ENCODE measurements at places on chromosomes 1 and 21. TPM values are rescaled to one million over a fixed set of nuclear protein-coding genes. Genes with fewer than 3 reads are reported as not detected.

DNA sequence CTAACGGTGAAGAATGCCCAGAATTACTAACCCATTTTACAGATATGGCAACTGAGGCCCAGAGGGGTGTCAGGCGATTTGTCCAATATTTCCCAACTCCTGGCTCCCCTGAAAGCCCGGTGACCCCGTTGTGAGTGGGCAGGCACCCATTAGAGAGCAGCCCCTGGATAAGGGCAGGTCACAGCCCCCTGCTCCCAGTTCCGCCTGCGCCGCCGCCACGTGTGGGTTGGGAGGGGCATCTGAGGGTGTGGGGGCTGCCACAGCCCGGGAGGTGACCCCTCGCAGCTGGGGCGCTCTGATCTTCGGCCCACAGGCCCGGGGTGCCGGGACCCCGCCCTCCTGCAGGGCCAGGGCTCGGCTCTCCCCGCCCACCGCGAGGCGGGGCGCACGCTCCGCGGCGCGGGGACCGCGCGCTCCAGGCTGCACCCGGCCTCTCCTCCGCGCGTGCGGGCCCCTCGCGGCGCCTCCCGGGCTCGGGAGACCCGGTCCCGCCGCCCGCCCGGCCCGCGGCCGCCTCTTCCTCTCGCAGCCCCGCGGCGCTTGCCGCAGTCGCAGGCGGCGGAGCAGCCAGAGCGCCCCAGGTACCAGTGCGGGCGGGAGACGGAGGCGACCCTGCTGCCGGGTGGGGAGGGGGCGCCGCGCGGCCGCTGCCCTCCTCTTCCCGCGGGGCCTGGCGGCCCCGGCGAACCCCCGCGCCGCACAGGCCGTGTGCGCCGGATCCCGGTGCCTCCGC is at the start of gene HTR6:
HTR6 (plus strand) TSS at position 423 of the 733 bp plus-strand sequence. CDS start 879 bp downstream, outside the sequence.
- DNase-seq, result no peak

DNA sequence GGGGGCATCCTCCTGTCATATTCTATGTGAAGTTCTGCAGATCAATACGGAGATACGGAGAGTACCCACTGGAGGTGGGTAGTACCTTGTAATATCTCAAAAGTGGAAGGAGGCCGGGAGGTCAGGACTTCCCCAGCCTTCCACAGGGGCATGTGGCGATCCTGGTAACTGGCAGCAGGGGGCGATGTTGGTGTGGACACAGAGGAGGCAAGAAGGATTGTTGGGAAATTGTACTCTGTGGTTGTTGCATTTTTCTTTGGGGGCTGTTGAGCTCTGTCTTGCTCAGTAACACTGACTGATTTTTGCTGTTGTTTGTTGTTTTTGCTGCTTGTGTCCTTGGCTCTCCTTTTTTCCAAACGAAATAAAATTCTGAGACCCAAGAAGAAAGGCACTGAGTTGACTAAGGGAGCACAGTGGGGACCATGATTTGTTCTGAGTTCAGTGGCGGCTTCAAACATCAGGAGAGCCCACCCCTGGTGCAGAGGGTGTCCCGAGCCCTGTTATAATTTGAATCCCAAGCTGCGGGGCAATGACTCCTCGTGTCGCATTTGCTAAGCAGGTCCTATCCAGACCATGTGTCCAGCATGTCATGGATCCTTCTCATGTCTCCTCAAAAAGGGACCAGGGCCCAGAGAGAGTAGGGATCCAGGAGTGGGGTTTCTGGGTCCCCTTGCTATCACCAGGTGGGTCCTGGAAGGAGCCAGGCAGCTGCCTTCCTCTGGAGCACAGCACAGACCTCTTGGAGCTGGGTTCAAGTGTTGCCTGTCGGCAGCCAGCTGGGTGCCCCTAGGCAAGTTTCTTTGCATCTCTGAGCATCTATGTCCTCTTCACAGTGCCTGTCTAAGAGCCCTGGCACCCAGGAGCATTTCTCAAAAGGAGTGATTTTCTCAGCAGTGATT is 22.8 kb downstream of the LHX4 start:
- peak; percentile 92 for DNase-seq

GRCh38 chr1:7209336-7209735 is 424.1 kb downstream of the CAMTA1 start:
- DNase-seq, result no peak

The DENND2D gene
- 29.8 TPM for total RNA-seq

DNA sequence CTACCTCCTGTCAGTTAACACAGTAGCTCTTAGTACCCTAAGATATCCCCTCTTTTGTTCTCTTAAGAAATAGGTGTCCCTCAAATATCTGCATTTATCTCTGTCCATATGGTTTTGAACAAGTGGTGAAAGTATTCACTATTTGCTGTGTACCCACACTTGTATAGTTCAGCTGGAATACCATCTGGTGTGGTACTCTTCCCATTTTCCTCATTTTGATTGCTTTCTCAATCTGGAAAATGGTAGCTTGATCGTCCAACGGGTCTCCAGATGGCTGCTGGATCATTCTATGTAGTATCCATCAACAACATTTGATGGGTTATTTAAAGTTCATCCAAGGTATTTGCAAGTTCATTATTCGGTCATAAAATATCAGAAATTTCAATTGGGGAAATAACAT is 100.3 kb upstream of the DPYD start:
- DNase-seq, result no peak

The CD1E gene
- 6.1 TPM for total RNA-seq

GRCh38 chr1:215530401-215530984 is 36.6 kb upstream of the KCTD3 start:
- no peak for DNase-seq

The ARHGEF16 gene
- total RNA-seq, result 8.4 TPM

The TEDDM1 gene
- not detected for total RNA-seq

The ATXN7L2 gene
- 7.8 TPM for total RNA-seq

DNA sequence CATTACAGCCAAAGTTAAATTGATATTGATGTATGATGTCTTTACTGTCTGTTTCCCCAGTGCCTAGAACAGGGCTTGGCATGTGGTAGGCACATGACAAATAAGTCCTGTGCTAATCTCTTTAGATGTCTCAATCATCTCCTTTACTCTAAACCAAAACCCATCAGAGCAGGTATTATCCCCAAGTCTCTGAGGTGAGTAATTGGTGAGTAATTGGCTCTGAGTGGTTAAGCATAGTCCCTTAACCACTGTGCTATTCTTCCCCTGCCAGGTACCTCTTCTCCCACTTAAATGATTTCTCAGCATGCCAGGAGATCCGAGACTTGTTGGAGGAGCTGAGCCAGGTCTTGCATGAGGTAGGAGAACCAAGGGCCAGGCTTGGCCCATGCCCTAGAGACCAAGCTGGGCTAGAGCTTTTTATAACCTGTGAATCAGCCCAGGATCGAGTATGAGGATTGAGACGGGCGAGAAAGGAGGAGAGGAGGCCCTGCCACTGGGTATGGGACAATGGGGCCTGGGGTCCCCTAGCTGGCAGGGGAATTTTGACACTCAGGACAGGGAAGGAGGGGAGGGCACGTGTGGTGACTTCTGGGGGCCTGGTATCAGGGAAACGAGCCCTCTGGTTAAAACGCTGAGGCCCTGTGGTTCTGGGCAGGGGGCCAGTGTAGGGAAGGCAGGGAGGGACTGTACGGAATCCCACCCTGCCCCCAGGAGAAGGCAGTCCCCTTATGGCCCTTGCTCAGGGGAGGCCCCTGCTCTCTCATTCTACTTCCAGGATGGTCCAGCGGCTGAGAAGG is 4.5 kb downstream of the CNKSR1 start:
- DNase-seq, result no peak

- DNase-seq, result no peak
These were observed 53.8 kb upstream of the PPP2R5A start for GRCh38 chr1:212231372-212231771.

- no peak for DNase-seq
These were observed 2.9 kb downstream of the KLHL17 start for GRCh38 chr1:963301-963651.

The CYP4Z1 gene
- total RNA-seq, result 2.9 TPM

The OR10J1 gene
- not detected for total RNA-seq

DNA sequence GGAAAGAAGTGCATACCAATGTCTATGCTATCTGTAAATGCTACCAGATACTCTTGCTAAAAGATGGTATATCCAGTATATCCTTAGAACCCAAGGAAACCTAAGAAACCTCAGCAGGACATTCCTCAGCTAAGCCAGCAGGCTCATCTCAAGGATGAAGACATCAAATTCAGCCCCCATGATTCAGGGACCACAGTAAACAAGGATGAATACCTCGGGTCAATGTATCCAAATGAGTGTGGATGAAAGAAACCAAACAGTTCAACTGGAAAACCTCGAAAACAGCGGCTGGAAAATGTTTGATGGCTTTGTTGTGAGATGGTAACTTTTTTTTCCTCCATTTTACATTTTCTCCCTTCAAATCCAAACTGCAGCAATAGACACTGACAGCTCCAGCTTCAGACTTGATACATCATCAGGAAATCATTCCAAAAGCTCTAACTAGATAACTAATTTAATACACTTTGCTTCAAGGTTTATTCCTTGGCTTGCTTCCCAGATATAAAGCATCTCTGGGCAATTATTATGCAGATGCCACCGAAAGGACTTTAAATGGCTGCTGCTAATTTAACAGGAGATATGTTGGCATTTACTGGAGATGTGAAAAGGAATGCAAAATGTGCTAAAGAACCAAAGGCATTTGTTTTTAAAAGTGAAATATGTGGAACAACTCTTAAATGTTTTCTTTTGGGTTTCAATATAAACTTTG is 73.6 kb downstream of the SMYD2 start:
- no peak for DNase-seq

DNA sequence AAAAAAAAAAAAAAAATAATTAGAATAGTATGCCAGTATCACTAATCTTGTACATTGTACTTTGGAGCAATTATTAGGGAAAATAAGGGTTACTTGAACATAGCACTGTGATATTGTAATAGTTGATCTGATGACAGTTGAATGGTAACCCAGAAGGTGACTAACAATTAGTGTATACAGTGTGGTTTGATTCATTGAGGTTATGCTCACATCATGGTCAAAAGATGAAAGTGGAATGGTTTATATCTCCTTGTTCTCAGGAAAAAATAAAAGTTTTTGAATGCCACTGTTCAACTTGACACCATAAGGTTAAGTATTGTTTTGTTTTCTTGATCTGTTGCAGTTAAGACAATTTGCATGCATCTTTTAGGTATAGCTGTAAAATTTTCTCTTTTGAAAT is 87.0 kb downstream of the GPR52 start:
- no peak for DNase-seq

The AGBL4 gene
- total RNA-seq, result 0.71 TPM

All from lower leg skin (tissue), 4 donors.